ENCODE measurements at places on chromosomes 5 and 9.
A peak's percentile ranks its signal among the peaks of the same experiment; 100 is the strongest.

GRCh38 chr9:35110327-35110761 is 5.3 kb downstream of the ATOSB start:
- no peak for DNase-seq

GRCh38 chr9:96417051-96417586 is 1.1 kb downstream of the ZNF367 start:
- DNase-seq: peak; percentile 74

GRCh38 chr5:68950125-68950524 is 143.7 kb upstream of the SLC30A5 start:
- DNase-seq: no peak

DNA sequence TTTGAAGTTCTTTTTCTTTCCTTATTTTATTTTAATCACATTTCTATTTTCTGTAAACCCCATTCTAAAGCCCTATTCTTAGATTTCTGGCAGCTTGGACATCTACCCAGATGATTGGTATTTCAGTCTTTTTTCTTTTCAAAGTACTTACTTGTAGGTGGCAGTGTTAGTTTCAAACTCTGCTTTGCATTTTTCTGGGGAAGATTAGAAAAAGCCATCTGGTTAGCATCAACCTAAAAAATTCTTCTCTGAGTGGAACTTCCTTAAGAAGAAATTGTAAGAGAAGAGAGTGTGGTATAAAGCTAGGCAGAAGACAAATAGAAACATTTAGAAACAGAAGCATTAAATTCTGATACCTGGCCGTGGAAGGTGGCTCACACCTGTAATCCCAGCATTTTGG is 17.2 kb upstream of the TENT2 start:
- no peak for DNase-seq

GRCh38 chr5:73729329-73729728 is 103.3 kb downstream of the ARHGEF28 start:
- no peak for DNase-seq

GRCh38 chr9:4706971-4707622 is 27.7 kb downstream of the CDC37L1 start:
- no peak for DNase-seq

DNA sequence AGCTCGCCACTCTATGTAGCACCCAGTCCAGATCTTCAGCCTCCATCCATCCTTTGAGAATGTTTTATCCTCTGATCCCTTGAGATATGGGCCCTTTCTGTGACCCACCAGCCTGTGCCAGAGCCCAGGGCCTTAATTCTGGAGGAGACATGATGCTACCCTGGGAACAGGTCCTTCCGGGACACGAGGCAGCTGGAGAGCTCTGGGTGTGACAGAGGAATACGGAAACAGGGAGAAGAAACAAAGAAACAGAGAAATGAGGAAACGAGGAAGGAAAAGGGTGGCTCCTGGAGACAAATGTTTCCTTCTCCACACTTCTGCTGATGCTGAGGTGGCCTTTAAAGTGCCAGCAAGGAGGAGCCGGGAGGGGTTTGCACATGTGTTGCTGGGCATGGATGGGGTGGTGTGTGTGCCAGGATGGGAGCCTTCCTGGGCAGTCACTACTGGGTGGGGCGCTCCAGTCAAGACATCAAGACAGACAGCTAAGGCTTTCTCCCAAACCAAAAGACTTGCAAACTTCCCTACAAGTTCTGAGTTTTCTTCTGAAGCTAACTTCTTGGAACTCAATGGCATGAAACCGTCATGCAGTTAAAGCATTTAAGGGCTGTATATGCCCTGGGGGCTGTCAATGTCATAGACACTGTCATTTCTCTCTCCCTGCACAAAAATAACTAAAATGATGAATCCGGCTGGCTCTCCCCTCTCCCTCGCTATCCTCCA is 22.8 kb upstream of the MARCHF6 start:
- DNase-seq: no peak

DNA sequence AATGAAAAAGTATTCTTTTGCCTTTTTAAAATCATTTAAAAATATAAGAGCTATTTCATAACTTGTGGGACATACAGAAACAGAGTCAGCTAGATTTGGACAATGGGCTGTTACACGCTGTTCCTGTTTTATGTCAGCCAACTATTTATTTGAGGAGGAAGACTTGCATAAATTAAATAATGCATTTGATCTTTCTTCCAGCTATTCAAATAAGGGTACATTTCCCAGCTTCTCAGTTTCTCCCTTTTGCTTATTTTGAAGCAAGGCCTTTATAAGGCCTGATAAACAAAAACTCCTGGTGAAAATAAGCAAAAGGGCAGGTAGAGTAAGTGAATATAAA is 6.5 kb downstream of the STOM start:
- no peak for DNase-seq

GRCh38 chr5:1411099-1411498 is 34.1 kb downstream of the SLC6A3 start:
- DNase-seq: no peak

DNA sequence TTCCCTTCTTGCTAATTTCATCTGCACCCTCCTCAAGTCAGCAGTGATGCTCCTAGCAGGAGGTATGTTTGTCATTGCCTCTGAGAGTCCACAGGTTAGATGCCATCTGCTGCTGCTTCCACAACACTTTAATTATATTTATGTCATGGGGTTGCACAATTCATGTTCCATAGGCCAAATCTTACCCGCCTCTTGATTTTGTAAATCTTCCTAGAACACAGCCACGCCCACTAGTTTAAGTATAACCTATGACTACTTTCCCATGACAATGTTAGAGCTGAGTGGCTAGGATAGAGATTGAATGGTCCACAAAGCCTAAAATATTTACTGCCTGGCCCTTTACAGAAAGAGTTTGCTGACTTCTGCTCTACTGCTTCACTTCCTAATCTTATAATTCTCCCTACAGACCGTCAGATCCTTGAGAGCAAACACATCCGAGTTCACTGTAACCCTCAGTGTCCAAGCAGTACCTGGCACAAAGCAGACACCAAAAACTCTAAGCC is 21.1 kb downstream of the LIFR start:
- DNase-seq: no peak

DNA sequence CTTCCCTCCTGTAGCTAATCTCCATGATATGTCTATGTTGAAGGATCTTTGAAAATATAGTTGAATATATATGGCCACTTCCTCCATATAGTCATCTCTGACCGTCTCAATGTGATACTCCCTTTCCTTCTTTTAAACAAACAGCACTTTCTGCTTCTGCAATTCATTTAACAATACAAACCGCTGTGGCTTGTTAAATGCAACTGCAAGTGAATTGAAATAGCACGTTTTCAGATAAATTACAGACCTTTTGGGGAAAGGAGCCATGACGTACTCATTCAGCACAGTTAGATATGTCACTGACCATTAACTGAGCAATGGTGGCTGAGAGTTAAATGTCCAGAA is 82.5 kb downstream of the FBXO38 start:
- no peak for DNase-seq

DNA sequence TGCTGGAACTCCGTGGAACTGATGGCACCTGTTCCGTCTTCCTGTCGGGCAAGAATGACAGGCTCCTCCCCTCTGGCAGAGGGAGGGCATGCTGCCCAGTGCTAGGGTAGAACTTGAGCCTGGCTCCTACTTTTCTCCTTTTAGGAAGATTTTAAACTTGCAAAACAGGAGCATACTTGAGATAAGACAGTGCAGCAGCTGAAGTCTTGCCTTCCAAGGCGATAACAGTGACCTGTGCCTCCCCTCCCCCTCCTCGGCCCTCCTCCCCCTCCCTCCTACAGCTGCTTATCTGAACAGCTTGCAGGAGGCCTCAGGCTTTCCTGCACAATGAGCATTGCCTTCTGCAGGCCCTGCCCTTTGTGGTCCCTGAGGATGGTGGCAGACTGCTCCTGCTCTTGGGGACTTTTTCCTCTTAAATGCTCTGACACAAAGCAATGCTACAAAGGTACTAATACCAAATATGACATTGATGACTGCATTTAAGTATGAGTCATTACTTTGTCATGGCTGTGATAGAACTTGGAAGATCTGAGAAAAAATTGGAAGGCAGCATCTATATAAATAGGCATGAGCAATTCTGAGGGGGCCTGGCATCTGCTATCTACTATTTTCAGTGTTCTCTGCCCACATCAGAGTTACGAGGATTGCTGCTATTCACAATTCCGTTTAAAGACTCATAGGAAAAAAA is 2.0 kb downstream of the GADD45G start:
- no peak for DNase-seq

- no peak for DNase-seq
Observed at GRCh38 chr5:8340261-8340660, 471.3 kb downstream of the MTRR start.

DNA sequence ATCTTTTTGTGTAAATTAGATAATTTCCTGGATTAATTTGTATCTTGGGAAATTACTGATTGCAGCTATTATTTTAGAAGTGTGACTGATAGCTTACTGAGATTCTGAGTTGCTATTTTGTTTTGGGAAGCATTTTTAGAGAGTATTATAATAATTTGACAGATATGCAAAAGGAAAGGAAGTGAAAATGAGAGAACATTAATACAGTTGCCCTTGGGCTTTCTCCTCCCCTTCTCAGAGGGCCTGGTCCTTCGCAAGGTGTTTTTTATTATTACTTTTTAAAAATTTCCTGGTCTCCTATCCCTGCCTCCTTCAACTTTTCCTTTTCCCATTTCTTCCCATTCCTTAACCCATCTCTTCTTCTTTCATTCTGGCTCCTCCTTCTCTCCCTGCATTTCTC is 32.6 kb downstream of the UBAP1 start:
- no peak for DNase-seq

DNA sequence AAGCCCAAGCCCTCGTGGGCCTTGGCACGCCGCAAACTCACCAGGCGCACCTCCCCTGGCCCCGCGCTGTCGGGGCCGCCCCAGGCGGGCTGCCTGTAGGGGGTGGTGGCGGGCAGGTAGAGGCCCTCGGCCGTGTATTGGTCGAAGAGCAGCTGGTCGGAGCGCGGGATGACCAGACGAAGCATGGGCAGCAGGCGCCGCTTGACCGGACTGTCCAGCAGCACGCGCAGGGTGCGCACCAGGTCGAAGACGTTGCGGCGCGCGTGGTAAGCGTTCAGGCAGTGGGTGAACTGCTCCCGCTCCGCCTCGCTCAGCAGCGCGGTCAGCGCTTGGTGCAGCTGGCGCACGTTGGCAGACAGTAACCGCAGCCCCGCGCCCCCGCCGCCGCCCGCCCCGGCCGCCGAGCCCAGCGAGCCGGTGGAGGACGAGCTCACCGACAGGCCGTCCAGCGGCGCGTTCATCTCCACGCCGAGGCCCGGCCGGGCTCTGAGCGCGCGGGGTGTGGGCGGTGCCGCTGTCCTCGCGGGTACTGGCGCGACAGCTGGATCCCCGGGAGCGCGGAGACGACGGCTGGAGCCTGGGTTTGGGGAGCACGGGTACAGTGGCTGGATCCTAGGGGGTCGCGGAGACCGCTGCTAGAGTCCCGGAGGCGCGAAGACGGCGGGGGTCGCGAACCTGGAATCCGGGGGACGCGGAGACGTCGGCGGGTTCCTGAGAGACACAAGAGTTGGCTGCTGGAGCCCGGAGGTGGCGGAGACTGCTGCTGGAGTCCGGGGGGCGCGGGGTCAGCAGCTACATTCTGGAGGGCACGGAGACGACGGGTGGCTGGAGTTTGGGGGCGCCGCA is 709 bp downstream of the WHRN start:
- DNase-seq: no peak

- no peak for DNase-seq
Observed at GRCh38 chr9:74526215-74526614, 29.1 kb downstream of the RORB start.

- DNase-seq: no peak
Observed at GRCh38 chr9:96187151-96187555, 114.8 kb downstream of the HSD17B3 start.

DNA sequence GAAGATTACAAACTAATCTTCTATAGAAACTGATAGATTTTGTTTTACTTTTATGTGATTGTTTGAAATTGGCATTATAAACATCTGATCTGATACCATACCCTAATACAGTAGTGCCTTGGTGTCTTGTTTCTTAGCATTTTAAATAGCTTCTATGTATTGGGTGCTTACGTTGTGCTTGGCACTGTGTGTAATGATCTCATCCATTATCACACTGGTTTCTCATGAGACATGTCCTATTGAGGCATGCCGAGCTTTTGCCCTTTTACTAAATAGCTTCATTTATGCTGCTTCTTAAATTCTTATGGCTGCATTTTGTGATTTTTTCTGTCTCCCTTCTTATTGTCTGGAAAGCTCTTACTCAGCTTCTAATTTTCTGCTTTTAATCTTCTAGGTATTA is 48.2 kb upstream of the TLR4 start:
- no peak for DNase-seq

DNA sequence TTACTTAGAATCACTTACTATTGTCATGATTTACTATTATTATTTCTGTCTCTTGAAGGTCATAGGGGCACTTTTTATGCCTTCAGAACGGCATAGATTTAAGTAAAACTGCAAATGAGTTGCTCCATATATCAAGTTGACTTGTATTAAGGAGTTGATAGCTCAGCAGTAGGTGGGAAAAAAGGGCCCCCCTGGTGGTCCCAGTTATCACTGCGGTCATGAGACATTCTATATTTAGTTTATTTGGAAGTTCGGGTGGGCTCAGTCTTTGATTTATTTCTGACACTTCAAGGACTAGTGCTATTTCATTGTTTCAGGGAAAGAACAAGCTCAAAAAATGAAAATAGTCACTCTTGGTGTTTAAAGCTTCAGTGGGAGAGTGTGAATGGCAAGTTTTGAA is 159.3 kb downstream of the SLC24A2 start:
- no peak for DNase-seq

- DNase-seq: no peak
Observed at GRCh38 chr5:140116716-140117115, 2.8 kb downstream of the PURA start.

DNA sequence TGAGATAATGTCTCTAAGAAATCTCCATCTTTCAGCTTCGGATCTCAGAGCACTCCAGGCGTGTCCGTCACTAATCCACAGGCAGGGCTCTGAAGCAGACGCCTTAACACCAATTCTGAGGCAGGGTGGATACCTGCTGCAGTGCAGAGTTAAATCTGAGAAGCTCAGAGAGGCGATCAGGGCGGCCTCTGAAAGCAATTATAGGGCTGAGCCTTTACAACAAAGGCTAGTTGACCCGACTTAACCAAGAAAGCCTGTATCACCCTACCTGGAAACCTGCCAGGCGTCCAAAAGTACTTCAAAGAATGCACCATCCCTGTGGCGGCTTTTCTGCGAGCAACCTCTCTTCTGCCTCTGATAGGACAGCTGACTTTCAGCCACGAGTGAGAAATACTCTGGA is 134.8 kb upstream of the MSX2 start:
- DNase-seq: no peak
